ENCODE measurements at places on chromosomes 12 and 14.

GRCh38 chr12:12265571-12266388 is 1.1 kb downstream of the LRP6 start:
- DNase-seq, result peak; percentile 3

DNA sequence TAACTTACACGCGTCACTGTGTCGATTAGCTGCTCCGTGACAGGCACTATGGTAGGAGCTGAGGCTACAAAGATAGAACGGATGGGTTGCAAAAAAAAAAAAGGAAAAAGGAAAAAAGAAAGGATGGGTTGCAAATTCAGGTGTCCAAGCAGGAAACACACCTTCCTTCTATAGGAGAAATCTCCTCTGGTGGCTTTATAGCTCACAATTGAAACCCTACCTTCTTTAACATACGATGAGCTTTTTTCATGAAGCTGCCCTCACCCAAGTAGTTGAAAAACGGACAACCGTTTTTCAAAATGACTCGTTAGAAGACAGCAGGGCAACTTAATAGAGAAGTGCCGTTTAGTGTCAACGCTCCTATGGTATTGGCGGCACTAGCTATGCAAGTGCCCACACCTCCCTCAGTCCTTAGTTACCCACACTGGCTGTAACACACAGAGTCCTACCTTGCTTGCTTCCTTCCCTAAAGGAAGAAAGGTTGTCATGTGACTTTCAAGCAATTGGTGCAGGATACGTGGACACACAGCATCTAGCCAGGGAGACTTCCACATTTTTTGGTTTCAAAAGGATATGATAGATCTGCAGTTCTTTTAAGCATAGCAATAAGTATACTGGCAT is 682 bp upstream of the TRIP11 start:
- peak; percentile 71 for DNase-seq

GRCh38 chr12:116172224-116172849 is 105.2 kb downstream of the MED13L start:
- peak; percentile 21 for DNase-seq

GRCh38 chr14:52190337-52190931 is 77.1 kb upstream of the PTGDR start:
- no peak for DNase-seq

DNA sequence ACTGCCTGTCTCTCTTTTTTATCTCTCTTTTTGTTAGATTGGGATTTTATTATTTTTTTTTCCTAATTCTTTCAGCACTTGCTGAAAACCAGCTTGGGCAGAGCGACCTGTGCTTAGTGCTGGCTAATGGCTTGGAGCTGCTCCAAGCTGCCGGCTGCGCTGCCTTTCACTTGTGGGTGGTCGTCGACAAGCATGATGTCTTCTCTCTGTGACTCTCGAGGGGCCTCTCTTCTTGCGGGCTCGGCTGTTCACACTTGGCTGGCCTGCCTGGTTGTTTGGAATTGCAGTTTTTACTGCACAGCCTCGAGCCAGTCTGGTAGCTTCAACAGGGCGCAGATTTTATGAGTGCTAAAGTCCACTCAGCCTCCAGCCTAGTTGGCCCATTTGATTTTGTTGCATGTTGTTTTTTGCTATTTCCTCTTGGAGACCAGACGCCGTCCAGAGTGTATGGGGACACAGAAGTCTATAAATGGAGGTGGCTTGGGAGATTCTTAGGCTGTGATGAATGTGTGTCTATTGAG is 18.6 kb downstream of the TPCN1 start:
- no peak for DNase-seq

- DNase-seq, result no peak
Measured at GRCh38 chr12:64137117-64137516, 85.0 kb downstream of the KICS2 start.

GRCh38 chr14:71751264-71751663 is 181.0 kb upstream of the RGS6 start:
- DNase-seq, result no peak

DNA sequence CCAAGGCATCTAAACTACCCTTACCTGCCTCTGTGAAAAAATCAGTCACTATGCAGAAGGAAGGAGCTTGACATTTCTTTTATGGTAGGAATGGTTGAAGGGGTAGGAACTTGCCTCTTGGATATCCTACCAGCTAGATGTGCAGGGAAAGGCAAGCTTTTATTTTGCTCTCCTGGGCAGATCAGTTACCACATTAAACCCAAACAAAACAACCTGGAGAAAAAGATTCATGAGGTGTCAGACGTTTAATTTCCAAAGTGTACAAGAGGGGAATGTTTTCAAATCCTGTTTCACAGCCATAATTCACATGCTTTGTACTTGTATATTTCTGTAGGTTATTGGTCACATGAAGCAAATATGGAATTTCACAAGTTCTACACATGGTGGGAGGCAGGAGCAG is 67.0 kb upstream of the IFNG-AS1 start:
- no peak for DNase-seq

DNA sequence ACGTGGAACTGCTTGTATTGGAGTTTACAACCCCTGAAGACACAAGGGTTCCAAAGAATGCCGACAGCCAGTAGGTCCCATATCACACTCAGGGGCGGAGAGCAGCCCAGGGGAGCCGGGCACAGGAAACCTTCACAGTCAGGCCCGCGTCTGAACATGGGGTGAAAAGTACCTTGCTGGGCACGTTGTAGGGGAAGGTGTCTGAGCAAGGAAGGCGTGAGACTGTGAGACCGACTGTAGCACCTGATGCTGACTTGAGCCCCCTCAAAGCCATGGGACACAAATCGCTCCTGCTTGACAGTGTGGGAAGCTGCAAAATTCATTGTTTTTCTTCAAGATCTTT is 14.7 kb downstream of the RIMBP2 start:
- no peak for DNase-seq

GRCh38 chr14:104941508-104942365 is 17.1 kb downstream of the PLD4 start:
- no peak for DNase-seq

- DNase-seq, result peak; percentile 52
Measured at GRCh38 chr14:67963960-67964812, 144.6 kb downstream of the RAD51B start.

DNA sequence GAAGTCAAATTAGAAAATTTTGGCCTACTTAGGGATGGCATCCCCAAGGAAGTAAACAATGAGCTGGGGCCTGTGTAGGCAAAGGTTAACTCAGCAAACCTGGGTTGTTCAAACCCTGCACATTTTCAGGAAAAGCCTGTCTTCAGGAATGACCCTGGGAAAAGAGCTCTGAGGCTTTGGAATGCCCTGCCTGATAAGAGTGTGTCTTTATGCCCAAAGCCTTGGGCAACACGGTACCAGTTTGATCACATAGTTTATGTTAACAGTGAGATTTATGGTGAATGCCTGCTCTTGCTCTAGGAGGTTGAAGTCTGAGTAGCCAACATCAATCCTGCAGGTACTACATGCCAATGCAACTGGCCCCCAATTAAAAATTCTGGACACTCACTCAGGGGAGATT is 28.2 kb upstream of the STAB2 start:
- DNase-seq, result no peak

GRCh38 chr14:83280719-83281118 is 1747.1 kb upstream of the SEL1L start:
- no peak for DNase-seq

GRCh38 chr14:90177539-90178189 is 78.7 kb upstream of the PSMC1 start:
- DNase-seq, result no peak

DNA sequence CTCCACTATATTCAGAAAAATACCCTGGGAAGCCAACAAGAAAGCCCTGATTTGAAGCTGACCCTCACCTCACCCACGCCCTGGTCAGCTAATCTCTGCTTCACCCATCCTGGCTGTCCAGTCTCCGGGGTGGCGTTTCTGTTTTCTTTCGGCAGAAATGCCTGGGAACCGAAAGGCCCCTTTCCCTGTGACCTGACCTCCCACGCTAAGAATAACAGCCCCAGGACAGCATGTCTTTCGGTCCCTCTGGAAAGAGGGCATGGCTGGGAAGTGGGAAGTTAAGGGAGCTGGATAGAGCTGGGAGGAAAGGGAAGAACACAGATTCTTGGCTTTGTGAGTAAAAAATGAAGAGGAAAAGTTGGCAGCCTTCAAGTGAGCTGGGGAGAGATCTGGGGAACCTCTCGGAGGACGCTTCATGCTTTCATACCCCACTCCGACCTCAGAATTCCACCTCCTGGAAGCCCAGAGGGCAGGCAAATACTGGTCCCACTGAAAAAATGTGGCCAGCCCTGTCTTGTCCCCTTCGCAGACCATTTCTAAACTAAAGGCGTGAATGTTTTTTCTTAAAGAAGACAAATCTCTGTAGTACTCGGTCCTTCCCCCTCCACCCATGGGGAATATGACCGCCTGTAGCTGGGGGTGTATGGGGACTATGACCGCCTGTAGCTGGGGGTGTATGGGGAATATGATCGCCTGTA is 163.0 kb upstream of the FKBP4 start:
- DNase-seq, result no peak

DNA sequence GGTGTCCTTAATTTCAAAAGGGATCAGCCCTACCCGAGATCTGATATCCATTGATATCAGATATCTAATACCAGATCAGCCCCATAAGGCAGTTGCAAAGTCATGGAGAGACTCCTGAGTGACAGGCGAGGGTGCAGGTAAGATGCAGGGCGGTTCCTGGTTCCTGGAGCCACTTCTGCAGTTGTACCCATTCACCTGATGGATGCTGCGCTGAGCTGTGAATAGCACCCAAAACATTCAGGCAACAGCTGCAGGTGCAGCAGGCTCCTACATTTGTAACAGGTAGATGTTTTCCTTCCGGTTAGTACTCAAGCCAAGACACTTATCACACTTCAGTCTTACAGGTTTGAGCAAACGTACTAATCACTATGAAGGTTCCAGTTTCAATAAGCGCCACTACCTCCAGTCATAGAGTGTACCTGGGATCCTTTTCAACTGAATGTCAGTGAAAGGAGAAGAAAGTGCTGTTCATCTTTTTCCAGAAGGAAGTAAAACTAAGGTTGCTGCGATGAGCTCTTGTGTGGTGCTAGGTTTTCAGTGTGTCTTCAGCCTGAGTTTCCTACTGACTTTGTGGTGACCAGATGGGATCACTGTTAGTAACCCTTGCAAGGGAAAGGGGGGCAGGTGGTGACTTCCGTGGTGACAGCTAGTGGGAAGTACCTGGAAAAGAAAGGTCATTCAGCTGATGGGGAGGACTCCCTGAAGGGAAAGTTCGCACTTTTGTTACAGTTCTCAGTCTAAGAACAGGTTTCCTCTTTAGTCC is 1.9 kb downstream of the ATP6V0A2 start:
- no peak for DNase-seq

- no peak for DNase-seq
Measured at GRCh38 chr12:111426344-111427185, 20.8 kb downstream of the SH2B3 start.

DNA sequence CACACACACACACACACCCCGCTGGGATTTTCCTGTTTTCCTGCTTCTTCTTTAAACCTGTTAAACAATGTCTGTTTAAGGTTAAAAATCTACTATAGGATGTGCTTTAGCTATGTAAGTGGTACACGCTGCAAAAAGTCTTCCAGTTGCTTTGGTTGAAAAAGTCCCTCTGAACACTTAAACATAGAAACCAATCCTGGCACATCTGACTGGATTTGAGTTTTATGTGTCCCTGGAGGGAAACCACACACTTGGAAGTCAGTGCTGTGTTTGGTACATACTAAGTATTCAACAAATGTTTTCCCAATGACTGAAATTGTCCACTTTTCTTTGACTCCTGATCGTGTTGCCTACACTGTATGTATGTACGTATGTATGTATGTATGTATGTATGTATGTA is 22.0 kb downstream of the CFL2 start:
- no peak for DNase-seq

All from suppressor macrophage (primary cell).